NCI-H1436 treated with DMSO at 0.1 percent for 48 hours (cell line): ENCODE measurements at places on chromosomes 4 and X.

GRCh38 chr4:82621251-82621650, 59.5 kb upstream of the TMEM150C start:
- DNase-seq = no peak

DNA sequence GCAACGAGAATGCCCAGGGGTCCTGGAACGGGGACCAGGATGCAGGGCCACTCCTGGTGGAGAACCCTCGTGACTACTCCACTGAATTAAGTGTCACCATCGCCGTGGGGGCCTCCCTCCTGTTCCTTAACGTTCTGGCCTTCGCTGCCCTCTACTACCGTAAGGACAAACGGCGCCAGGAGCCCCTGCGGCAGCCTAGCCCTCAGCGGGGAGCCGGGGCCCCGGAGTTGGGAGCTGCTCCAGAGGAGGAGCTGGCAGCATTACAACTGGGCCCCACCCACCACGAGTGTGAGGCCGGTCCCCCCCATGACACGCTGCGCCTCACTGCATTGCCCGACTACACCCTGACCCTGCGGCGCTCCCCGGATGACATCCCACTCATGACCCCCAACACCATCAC, 24.9 kb downstream of the NLGN3 start:
- DNase-seq = no peak

DNA sequence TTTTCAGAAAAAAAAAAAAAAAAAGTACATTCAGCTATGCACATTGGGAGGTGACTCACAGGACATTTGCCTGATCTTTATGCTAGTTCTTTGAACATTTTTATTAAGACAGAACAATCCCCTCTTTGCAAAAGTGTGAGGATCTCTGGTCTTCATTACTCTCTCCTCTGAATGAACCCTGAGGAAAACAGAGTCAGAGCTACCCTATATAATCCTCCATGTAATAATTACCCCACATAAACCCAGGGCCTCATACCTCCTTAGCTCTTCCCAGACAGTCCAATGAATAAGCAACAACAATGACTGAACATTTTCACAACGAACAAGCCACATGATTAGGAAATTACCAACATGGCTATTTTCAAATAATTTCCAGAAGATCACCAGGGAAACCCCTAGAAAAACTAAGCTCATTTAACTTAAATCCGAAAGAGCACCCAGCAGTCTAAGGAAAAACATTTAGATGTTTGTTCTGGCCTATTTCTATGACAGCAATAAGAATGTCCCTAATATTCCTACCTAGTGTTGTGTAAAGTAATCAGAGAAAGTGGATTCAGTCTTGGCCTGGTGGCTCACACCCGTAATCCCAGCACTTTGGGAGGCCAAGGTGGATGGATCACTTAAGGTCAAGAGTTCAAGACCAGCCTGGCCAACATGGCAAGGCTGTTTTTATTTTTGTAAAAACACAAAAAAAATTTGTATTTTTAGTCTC, 37.8 kb downstream of the TBC1D9 start:
- no peak for DNase-seq

GRCh38 chr4:55346851-55347255, 811 bp downstream of the SRD5A3 start:
- no peak for DNase-seq

DNA sequence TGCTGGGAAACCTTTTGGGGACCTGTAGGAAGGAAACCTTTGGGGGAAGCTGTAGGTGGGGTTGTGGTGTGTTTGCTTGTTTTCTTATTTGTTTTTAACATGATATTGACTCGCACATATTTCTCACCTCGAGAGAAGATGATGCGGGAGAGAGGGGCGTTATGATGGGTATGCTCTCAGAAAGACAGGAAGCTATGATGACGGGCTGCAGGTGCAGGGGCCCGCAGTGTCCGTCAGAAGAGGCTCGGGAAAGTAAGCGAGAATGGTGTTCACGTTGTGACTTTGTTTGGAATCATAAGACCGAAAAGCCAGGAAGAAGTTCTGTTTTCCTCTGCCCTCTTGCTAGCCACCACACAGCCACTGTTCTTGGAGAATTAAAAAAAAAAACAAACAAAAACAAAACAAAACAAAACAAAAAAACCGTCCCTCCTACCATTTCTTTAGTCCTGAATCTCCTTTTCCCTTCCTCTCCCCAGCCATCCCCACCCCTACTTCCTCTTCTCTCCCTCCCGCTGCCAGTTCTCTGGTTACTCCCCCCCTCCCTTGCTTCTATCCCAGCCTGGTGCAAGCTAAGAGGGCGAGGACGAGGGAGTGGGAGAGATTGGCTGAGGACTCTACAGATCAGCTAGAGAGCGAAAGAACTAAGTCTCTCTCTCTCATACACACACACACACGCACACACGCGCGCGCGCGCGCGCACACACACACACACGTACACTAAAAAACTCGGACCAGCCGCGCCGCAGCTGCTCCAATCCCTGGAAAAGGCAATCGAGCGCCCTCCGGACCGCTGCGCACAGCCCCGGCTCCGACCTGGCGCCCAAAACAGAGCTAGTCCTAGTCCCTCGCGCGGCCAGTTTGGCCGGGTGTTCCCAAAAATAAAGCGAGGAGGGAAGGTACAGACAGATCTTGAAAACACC, at the start of gene BMP3:
Gene BMP3 (plus strand): TSS at position 648 of the 920 bp plus-strand sequence. CDS start 577 bp downstream, outside the sequence.
- no peak for DNase-seq

GRCh38 chrX:106928227-106928626, 8.0 kb downstream of the CLDN2 start:
- DNase-seq = no peak

DNA sequence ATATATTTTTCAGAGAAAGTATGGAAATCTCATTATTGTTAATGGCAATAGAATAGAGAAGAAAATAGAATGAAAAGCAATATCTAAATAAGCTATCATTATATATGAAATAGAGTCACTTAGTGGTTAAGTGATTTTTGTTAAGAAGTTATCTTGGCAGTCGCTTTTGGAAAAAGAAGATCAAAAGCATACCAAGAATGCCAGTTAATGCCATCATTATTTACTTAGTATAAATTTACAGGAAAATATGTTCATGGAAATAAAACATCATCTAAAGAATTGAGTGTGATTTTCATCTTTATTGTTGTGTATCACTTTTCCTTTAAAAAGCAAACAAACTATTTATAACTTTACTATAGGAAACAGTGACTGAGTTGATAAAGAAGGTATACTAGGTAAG, 85.3 kb upstream of the GPR101 start:
- DNase-seq = no peak
